ENCODE measurements at places on chromosomes 2 and 18. TPM values are rescaled to one million over a fixed set of nuclear protein-coding genes. Genes with fewer than 3 reads are reported as not detected.

Gene OBSL1
- total RNA-seq = 79.3 TPM

Gene HOXD8
- 3.5 TPM for total RNA-seq

Gene FRZB
- total RNA-seq = not detected

Gene EPG5
- total RNA-seq = 58.3 TPM

Gene IL37
- total RNA-seq = not detected

Gene FBLN7
- total RNA-seq = 1.9 TPM

Gene EFHD1
- 2.6 TPM for total RNA-seq

Gene GAREM2
- not detected for total RNA-seq

Gene EVA1A
- 69.2 TPM for total RNA-seq

Gene IL18RAP
- not detected for total RNA-seq

Gene DIPK1C
- total RNA-seq = not detected

Gene NCKAP5
- total RNA-seq = 0.71 TPM

Gene MRPS9
- total RNA-seq = 27.7 TPM

Gene C2orf92
- total RNA-seq = 0.88 TPM

Gene LYG2
- total RNA-seq = not detected

Gene CD8B2
- not detected for total RNA-seq

Gene HAAO
- not detected for total RNA-seq

Gene C1QL2
- not detected for total RNA-seq

Gene UGP2
- total RNA-seq = 152 TPM

Gene KIF3C
- total RNA-seq = 17.7 TPM

Gene CYP27C1
- total RNA-seq = 0.18 TPM

Gene LRPPRC
- total RNA-seq = 75.6 TPM

Gene TMEM247
- not detected for total RNA-seq

Gene DLGAP1
- 0.24 TPM for total RNA-seq

Gene AQP12B
- total RNA-seq = not detected

Gene CCT7
- total RNA-seq = 395 TPM

Gene GYPC
- 30.4 TPM for total RNA-seq

Gene PJVK
- 0.72 TPM for total RNA-seq

Gene PDE1A
- total RNA-seq = 2.8 TPM

Gene UNC80
- total RNA-seq = not detected

Gene FOXD4L1
- total RNA-seq = not detected

Gene PLB1
- 0.66 TPM for total RNA-seq

Gene MBD1
- 50.8 TPM for total RNA-seq

Gene LINC00305
- total RNA-seq = not detected

Gene TXNDC2
- total RNA-seq = 0.14 TPM

Gene TMEM127
- 107 TPM for total RNA-seq

Gene OSR1
- 11.3 TPM for total RNA-seq

Gene CCDC150
- 1.9 TPM for total RNA-seq

Gene ANKRD62
- total RNA-seq = not detected

Gene SULT1C2
- not detected for total RNA-seq

Gene MROH2A
- total RNA-seq = not detected

Gene ACOXL
- not detected for total RNA-seq

Gene CGREF1
- 0.12 TPM for total RNA-seq

Gene CHRNG
- total RNA-seq = not detected

Gene SAG
- total RNA-seq = not detected

Gene MAP3K19
- total RNA-seq = not detected

Gene LIMS3
- total RNA-seq = not detected

Gene ASXL3
- total RNA-seq = not detected

Gene AQP12A
- not detected for total RNA-seq

Gene FKBP1B
- 8.2 TPM for total RNA-seq

Gene TMEFF2
- not detected for total RNA-seq

Gene ASTL
- total RNA-seq = not detected

Gene TUBB8B
- total RNA-seq = not detected

Gene TRIM54
- total RNA-seq = not detected

Gene RNF25
- 39.0 TPM for total RNA-seq

Gene SIX3
- total RNA-seq = not detected

Gene SLC9A4
- not detected for total RNA-seq

Gene CDH20
- total RNA-seq = not detected

Gene DYSF
- 0.07 TPM for total RNA-seq

Measured in HFFc6 (cell line).